Articular chondrocyte of knee joint (primary cell): ENCODE measurements at places on chromosomes 11 and 22. TPM values are rescaled to one million over a fixed set of nuclear protein-coding genes. Genes with fewer than 3 reads are reported as not detected.

PLAAT2 gene
- not detected in 2 replicates for total RNA-seq

TPCN2 gene
- total RNA-seq = 14.1 and 20.6 TPM in 2 replicates

ZNF214 gene
- total RNA-seq = 6.8 and 9.1 TPM in 2 replicates

MRGPRX3 gene
- total RNA-seq = 0.22 TPM in 1 of 2 replicates, not detected in the other

IGSF22 gene
- not detected in 2 replicates for total RNA-seq

APOC3 gene
- not detected in 2 replicates for total RNA-seq
